ENCODE measurements at places on chromosomes 6 and 20.

- DNase-seq: no peak
These were observed 27.4 kb downstream of the UBE3D start for GRCh38 chr6:83038246-83038645.

DNA sequence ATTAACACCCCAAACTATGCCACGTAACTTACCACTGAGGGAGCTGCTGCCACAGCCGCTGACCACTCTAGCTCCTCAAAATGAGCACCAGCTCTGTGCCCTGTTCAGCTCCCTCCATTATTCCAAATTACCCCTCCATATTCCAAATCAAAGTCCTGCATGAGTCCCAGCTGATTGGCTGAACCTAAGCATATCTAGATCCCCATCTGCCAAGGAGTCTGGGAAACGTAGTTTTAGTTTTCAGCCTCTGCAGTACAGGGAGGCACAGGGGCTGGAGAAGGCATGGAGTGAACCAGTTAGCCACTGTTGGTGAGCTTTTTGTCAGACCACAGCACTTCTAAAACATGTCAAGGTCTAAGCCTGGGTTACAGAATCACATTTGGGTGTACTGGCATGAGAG, 15.9 kb downstream of the UNC5CL start:
- DNase-seq: no peak

DNA sequence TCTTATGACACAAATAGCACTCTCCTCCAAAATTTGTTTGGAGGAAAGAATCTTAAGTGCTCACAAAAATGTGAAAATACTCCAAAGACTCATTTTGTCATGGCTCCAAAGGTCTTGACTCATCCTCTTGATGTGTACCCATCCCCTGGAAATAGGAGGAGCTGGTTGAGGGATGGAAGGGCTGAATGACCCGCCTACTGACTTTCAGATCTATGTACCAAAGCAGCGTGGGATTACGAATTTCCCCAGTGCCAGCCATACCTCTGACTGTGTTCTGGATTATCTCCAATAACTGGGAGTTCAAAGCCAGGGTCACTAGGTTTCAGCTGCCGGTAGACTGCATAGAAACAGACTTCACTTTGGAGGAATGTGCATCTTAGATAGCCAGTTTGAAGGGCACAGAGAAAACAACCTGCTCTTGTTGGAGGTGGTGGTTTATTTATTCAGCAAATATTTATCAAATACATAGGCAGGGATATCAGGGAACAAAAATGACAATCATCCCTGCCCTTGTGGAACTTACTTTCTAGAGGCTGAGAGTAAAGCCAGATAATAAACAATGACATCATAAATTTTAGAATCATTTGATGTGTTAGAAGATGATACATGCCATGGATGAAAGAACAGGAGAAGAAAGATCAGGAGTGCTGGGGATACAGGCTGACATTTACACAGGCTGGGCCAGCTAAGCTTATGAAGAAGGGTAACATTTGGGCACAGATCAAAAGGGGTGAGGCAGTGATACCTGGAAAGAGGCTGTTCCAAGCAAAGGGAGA, 246.6 kb downstream of the TBXT start:
- DNase-seq: no peak

- no peak for DNase-seq
These were observed 1.6 kb upstream of the EYA2 start for GRCh38 chr20:46893051-46893450.

- peak; percentile 42 for DNase-seq
These were observed at the start of gene SRSF12 for GRCh38 chr6:89117211-89118108. SRSF12 (minus strand) TSS chr6:89118071; CDS start chr6:89117887, 184 bp downstream.
